ENCODE measurements at places on chromosomes 4 and X.
A peak's percentile ranks its signal among the peaks of the same experiment; 100 is the strongest.

DNA sequence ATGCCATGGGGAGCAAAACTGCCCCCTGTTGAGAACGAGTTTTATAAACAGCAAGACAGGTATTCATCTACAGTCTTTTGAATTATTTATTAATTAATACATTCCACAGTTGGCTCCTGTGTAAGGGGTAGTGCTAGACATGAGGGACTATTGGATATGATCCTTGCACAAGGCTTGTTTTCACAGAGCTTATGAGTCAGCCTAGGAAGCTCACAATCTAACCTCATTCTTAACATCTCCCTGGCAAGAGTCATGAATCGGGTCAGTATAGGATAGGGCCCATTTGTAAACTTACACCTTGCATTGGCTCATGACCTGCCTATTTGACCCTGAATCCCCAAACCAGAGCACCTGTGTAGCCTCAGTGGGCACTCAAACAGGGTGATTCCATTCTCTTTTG, 209.1 kb upstream of the HCCS start:
- DNase-seq, result no peak

GRCh38 chr4:123446865-123447474, 50.4 kb downstream of the SPRY1 start:
- DNase-seq, result no peak

DNA sequence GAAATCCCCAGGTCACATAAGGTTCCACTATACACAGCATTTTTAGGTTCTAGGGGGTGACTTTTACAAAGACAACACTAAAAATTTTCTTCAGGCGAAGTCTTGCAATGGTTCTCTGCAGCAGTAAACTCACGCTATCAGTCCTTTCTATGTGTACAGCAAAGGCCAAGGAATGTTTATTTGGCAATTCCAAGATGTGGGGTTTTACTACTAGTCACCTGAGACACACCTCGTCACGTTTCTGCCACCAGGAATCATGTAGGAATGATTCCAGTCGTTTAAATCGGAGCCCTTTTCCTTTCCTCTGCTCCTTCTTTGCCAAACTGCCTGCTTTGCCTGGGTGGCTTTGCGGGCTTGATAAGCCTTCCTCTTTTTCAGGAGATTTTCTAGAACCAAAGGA, 75.9 kb upstream of the ENPEP start:
- no peak for DNase-seq

DNA sequence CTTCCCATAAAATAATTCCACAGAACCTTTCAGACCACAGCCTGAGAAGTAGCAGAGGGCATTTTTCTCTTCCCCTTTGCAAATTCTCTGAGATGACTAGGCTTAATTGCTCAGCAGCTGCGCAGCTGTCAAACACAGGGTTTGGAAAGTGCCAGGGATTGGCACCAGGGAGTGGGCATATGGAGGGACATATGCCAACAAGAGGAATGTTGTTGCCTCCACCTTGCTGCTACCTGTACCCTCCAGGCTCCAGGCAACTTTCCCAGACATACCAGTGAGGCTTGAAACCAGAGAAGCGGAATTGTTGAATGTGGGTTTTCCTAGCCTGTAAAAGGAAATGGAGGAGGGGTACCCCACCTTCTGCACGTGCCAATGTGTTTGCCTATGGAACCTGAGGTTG, 256.2 kb upstream of the GPR101 start:
- DNase-seq, result no peak

DNA sequence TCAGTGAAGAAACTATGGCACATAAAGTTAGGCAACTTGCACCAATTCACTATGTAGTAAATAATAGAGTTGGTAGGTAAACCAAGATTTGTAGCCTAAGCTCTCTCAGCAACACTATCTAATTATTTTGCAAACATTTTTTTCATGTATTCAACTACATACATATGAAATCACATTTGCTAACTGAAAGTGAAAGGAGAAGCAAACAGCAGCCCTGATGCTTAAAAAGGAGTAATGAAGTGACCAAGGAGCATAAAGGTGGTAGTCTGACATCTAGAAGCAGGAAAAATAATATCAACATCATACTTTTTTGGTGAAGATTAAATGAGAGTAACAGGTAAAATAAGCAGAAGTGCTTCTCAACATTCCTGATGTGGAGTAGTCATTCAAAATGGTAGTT, 603.7 kb downstream of the GRXCR1 start:
- DNase-seq, result no peak

DNA sequence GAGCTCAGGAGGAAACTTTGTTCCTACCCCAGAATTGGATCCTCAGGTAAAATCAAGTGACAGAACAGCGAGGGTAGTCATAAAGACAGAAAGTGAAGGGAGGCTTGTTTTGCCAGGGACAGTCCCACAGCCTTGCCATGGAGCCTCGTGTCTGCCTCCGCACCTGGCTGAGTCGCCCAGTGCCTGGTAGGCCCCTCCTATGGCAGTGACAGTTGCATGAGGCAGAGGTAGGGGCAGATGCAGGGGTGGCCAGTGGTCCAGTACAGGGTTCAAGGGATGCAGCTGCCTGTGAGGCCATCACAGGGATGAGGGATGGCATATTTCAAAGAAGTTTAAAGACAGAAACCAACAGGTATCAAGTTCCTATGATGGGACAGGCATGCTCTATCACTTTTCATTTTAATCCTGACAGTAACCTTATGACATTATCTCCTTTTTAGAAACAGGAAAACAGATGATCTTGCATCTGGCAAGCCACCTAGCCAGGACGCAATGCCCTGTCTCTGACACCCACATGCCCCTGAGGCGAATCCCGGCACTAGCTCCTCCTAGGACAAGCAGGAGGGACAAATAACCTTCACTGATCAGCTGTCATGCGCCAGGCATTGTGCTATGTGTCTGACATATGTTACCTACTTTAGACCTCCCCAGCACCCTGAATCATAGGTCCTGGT, 127.4 kb upstream of the ENPP6 start:
- no peak for DNase-seq

- DNase-seq, result no peak
Observed at GRCh38 chr4:105878668-105879067, 16.6 kb upstream of the NPNT start.

- DNase-seq, result no peak
Observed at GRCh38 chrX:13218758-13219157, 101.1 kb downstream of the ATXN3L start.

- peak; percentile 60 for DNase-seq
Observed at GRCh38 chrX:40097504-40098263, at the start of gene BCOR. TSS of gene BCOR (minus strand) at chrX:40097958. CDS start at chrX:40077929, 20,029 bp downstream.

GRCh38 chrX:128436397-128437103, 384.3 kb upstream of the ACTRT1 start:
- DNase-seq, result no peak

DNA sequence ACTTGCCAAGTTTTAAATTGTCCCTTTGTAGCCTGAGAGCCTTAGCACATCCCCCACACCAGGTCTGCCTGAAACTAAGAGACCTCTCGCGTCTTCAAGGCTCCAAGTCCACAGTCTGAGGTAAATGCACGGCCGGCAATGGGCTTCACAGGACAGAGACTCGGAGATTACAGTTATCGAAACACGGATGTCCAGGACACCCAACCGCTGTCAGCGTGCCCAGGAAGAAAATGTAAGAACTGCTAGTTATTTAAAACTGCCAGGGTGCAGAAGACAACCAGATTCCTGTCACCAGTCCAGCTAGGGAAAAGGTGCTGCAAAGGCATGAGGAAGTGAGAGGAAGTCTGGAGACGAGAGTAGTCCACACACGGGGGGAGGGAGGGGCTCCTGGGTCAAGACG, 28.9 kb downstream of the ZNF827 start:
- no peak for DNase-seq

GRCh38 chr4:139658185-139658584, 7.4 kb upstream of the MGST2 start:
- no peak for DNase-seq

- no peak for DNase-seq
Observed at GRCh38 chr4:23504083-23504482, 385.8 kb downstream of the PPARGC1A start.

DNA sequence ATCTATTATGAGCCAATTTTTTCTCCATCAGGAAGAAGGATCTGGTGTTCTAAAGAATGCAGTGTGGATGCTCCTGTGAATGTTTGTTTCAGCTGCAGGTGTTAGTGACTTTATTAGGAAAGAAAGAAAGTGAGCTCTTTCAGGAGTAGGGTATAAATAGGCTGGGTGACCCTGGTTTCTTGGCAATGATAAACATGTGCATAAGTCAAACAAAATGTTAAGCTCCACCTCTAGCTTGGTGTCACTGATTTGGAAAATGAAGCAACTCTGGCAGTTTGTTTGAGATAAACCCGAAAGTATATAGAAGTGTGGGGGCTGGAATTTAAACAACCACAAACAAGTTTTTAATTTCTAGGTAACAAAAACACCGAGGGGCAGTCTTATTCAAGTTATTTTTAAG, 152.3 kb downstream of the COL4A6 start:
- DNase-seq, result no peak

DNA sequence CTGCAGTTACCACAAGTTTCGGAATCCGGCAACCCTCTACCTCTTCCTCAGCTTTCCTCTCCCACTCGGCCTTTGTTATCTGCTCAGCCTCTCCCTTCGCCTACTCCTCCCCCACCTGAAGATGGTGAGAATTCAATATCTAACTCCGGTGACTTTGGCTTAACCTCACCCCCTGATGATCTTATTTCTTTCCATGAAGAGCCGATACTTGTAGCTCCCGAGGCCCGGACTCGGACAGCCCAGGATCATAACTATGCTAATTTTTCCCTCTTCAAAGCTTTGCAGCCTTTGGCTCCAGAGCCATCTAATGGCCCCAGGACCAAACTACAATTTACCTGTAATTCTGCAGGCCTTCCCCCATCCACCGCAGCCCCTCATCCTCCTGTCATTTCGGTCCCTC, 32.0 kb upstream of the MGST2 start:
- no peak for DNase-seq

DNA sequence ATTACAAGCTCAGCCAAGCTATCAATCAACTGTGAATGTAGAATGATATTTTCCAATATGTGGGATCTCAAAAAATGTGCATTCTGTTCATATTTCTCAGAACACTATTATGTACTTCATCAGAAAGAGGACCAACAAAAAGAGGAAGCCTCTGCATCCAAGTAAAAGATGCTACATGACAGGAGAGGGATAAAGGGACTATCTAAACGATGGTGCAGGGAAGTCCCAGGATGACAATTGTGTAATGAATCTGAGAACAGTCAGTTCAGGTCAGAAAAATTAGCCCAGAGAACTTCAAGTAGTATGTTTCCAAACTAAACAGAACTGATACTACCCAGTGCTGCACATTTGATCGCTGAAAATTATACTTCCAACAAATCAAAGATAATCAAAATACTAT, 127.0 kb downstream of the ZNF330 start:
- DNase-seq, result no peak

DNA sequence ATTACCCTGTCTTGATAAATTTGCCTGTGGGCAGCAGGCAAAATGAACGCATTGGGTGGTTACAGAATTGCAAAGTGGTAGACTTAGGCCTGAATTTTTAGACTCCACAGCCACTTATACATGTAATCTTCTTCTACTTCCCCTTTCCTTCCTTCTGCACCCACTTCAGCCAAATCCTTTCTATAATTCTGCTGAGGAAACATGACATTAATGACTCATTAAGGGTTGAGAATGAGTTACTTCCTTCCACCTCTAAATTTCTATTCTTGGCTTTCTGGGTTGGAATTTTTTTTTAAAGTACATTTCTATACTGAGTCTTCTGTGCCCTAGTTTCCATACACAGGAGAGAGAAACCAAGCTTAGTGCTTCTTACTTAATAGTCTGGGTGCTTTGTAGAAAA, 10.1 kb downstream of the PAPSS1 start:
- DNase-seq, result no peak

DNA sequence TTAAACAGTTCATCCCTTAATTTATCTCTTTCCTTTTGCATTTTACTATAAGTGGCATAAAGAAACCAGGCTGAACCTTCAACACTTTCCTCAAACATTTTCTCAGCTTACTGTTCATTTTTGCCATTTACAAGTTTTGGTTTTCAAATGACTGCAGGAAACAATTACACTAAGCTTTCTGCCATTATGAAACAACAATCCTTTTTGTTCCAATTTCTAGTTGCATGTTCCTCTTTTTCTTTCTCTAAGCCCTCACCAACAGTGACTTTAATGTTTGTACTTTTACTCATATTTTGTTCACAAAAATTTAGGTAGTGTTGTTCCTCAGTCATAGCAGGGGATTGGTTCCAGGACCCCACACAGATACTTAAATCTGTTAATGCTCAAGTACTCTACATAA, 1526.1 kb downstream of the STIM2 start:
- DNase-seq, result no peak

DNA sequence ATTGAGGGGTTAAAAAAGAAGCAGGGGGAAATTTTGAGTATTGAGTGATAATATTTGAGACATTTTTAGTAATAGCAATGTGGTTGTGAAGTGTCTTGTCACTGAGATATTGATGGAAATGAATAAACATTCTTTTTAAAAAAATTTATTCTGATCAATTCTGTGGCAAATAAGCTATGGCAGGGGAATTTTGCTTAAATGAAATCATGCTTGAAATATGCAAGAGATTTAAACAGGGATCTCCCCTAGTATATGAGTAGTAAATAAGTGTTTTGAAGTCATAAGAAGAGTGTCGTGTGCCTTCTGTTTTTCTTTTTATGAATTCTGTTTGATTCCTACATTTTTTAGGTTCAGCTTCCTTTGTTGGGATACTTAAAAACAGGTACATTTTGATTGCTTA, 23.2 kb downstream of the IL15 start:
- DNase-seq, result no peak

All from T-helper 22 cell (primary cell).